ENCODE measurements at places on chromosomes 6 and 20.

- no peak for DNase-seq
Measured at GRCh38 chr20:59320854-59321647, 20.6 kb downstream of the EDN3 start.

GRCh38 chr6:54390362-54390761 lies 82.1 kb downstream of the TINAG start:
- DNase-seq = no peak

DNA sequence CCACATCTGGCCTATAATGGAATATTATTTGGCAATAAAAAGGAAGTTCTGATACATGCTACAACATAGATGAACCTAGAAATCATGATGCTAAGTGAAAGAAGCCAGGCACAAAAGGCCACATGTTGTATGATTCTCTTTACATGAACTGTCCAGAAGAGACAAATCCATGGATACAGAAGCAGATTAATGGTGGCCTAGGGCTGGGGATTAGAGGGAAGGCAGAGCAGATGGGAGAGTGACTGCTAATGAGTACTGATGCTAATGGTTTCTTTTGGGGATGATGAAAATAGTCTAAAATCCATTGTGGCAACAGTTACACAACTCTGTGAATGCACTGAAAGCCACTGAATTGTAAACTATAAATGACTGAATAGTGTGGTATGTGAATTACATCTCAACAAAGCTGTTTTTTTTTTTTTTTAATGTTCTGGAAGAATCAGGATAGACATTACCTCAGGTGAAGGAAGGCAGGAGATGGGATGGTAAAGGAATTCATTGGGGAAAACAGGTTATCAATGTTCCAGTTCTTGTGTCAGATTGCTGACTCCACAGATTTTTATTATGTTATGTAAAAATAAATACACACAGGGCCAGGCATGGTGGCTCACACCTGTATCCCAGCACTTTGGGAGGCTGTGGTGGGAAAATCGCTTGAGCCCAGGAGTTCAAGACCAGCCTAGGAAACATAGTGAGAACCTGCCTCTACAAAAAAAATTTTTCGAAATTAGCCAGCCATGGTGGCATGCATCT lies 8.9 kb upstream of the SOX12 start:
- no peak for DNase-seq

- DNase-seq = no peak
Measured at GRCh38 chr20:25020345-25020744, 27.8 kb upstream of the APMAP start.

GRCh38 chr6:135323202-135323668 lies 142.1 kb downstream of the MYB start:
- no peak for DNase-seq

DNA sequence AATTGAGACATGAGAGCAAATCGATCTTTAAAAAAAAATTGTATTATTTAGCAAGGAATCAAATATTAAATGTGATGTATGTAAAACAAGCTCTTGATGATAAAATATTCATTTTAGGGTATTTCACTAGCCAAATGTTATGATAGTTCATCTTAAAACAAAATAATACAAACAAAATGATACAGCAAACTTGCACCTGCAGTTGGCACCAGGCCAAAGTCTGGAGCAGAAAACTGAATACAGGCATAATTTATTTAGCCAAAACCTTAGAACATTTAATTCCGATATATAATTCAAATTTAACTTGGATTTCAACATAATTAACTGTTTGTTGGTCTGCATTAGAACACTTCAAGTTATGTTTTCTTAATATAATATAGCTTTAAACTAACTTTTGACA lies 60.9 kb downstream of the EPHA7 start:
- no peak for DNase-seq

GRCh38 chr6:142700032-142700431 lies 244.9 kb downstream of the HIVEP2 start:
- no peak for DNase-seq

- no peak for DNase-seq
Measured at GRCh38 chr20:20102716-20103258, 50.5 kb downstream of the CFAP61 start.

DNA sequence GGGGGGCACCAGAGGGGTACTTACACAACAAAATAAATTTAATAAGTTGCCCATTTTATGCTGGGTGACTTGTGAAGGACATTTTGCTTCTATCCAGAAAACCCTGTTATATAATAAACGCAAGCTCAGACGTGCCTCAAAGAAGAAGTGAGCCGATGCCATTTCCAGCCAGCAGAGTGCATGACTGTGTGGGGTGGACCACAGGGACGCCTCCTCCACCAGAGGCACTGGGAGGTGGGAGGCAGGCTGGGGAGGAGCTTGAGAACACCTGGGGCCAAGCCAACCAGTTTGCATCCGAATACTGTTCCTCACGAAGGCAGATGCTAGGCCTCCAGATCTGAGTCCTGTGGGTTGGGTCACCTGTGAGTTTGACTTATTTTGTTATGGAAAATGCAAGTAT lies 363.8 kb downstream of the RNGTT start:
- no peak for DNase-seq

GRCh38 chr20:32333181-32333987 lies 24.7 kb upstream of the ASXL1 start:
- no peak for DNase-seq

GRCh38 chr6:103210686-103211085 lies 1649.0 kb downstream of the HACE1 start:
- no peak for DNase-seq

DNA sequence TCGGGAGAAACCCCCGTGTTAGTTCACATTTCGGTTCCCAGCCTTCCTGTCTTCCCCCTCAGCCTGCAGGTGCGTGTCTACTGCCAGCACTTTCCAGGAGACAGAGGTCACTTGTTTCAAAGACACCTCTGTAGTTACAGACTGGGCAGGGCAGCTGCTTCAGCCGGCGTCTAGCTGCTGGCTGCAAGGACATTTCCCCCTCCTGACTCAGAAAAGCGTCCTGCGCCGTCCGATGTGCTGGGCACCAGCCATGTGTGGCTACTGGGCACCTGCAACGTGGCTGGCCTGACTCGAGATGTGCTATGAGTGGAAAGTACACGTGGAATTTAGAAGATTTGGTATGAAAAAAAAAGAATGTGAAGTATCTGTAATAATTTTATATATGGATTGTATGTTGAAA lies 37.6 kb downstream of the RRBP1 start:
- DNase-seq = no peak

- DNase-seq = peak; percentile 65
Measured at GRCh38 chr6:134175532-134176263, 123.3 kb upstream of the SLC2A12 start.

GRCh38 chr6:106256201-106256968 lies 69.2 kb downstream of the ATG5 start:
- DNase-seq = no peak

DNA sequence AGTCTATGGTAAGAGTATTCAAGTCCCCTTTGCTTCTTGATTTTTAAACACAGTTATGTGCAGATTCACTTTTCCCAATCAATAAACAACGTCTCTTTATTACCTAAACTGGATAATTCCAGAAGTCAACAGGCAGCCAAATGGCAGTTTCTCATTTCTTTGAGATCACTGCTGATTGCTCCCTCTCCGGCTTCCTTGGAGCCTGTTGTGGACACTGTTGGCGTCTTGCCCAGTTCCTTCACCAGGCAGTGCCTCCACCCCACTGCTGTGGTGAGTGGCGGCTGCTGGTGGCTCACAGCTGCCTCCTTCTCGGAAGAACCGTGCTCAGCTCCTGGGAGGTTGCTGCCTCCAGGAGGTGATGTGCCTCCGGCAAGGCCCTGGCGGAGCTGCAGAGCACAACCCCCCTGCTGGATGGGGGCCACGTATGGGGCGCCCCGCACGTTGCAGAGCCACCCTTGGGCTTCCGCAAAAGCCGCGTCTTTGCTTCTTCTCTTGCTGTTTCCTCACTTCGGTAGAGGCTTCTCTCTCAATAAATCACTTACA lies 105.1 kb upstream of the CNKSR3 start:
- DNase-seq = peak; percentile 89

DNA sequence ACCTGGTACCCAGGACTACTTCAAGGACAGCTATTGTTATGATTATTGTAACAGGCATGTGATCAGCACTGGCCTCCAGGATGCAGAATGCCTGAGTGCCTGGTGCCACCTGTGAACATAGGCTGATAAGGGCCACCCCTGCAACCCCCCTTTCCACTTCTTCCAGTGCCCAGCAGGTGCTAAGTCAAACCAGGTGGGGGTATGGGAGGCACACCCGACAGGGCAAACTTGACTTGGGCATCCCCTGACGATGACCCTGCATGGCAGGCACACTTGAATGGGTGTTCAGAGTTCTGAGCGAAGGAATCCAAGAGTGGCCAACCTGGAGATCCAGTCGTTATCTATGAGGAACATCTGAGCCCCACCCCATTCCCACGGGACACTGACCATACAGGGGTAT lies 3.4 kb downstream of the ADA start:
- no peak for DNase-seq

DNA sequence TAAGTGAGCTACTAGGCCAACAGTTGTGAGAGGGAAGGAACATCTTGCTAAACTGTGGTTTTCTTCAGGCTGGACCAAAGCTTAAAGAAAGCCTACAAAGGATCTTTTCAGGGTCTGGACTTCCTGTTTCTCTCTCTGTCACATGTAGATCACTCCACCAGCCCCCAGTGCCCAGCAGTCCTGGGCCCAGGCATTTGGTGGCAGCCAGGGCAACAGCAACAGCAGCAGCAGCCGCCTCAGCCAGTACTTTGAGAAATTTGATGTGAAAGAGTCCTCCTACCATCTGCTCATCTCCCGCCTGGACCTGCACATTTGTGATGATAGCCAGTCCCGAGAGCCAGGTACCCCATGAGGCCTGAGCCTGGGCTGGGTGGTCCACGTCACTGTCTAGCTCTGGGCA lies 44.1 kb downstream of the BLTP3A start:
- DNase-seq = no peak

DNA sequence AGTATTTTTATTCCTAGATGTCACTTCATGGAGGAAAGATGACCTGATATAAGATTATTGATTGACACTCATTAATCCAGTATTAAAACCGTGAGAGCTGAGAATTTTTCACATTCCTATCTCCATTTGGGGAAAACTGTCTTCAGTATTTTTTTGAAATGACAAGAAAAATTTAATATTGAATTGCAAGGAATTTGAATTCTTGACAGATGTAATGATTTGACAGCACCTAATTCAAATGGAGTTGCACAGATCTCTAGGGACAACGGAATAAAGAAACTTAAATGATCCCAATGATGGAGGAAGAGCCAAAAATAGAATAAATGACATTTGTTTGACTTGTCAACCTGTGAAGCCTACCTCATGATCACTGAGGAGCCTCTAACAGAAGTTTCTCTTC lies 1591.4 kb downstream of the HACE1 start:
- no peak for DNase-seq

- no peak for DNase-seq
Measured at GRCh38 chr20:16481977-16482376, 91.3 kb downstream of the KIF16B start.

DNA sequence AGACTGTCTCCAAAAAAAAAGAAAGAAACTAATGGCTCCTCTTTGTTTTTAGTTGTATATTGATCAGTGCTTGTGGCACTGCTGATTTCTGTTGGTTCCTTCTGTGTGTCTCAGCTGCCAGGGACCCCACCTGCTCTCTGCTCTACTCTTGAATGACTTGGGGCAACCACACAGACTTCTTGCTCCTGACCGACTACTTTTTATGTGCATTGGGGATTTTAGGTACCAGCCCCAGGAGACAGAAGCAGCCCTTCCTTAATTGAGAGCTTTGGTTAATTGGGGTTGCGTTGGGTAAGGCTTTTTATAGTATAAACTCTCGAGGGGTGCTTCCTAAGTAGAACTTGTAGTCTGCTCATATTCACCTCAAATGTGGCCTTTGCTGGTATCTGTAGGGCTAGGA lies 6.9 kb downstream of the STK35 start:
- no peak for DNase-seq

DNA sequence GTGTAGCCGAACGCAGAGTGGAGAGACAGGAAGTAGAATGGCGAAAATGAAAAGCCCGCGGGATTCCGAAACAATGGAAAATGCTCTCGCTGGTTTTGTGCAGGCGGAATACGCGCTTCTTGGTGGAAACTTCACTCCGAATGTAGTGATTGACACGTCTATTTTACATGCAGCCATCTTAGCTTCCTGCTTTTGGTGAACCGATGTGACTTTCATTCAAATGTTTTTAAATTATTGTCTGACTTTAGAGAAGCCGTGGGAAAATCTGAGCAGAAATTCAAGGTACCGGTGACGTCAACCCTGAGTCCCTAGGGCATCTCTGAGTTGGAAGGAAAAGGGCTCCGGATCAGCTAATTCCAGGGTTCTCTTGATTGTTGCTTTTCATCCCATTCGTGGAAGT lies 11.4 kb downstream of the GPX5 start:
- no peak for DNase-seq

DNA sequence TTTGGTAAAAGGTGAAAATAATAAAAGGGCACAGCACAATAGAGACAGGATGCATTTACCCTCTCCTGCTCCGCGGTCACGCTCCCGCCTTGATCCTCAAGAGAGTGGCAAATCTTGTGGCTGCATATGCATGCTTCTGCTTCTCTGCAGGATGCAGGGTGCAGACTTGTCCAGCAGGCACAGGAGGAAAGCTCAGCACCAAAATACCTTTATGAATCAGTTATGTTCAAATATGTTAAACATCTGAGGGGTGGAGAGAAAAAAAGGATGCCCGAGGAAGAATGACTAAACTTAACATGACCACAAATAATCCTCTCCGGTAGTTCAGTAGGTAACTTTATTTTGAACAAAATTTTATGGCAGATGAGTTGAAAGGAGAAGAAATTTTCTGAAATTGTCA lies 366.1 kb upstream of the SOX4 start:
- peak; percentile 10 for DNase-seq

DNA sequence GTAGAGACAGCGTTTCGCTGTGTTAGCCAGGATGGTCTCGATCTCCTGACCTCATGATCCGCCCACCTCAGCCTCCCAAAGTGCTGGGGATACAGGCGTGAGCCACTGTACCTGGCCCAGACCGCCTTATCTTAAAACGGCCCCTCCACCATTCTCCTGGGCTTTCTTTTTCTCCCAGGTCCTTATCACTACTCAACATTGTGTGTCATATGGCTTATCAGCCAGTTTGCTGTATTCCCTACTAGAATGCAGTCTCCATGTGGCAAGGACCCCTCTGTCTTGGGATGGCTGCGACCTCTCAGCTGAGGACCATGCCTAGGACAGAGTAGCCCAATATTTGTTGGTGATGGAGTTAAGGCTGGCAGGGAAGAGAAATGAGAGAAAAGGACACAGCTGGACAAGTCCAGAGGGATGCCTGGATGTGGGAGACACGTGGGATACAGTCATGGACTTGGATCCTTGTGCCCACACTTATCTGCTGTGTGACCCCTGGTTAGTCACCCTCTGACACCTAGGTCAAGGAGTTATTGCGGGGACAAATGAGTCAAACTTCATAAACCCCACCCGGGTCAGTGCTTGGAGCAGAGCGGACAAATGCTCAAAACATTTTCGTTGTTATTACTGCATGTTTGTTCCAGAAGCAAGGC lies 24.0 kb downstream of the ADA start:
- DNase-seq = no peak

DNA sequence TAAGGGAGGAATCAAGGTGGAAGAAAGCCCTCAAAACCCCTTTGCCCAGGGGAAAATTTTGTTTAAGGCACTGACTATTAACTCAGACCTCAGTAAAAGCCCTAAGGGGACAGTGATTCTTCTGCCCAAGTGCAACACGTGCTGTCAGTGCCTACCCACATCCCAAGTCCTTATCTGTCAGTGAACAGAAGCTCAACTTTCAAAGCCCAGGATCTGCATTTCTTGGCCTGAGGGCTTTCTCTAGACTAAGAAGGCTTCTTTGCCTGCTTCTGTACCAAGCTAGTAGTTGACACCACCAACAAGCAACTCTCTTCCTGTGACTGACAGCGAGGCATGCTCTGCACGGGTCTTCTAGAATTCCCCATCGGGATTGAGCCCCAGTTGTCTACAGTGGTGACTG lies 416.0 kb upstream of the SPTLC3 start:
- no peak for DNase-seq

GRCh38 chr6:170224694-170225660 lies 65.9 kb downstream of the DLL1 start:
- peak; percentile 52 for DNase-seq
